Right renal pelvis (tissue), 4 donors: ENCODE measurements at places on chromosomes 5 and 9. TPM values are rescaled to one million over a fixed set of nuclear protein-coding genes. Genes with fewer than 3 reads are reported as not detected.

DNA sequence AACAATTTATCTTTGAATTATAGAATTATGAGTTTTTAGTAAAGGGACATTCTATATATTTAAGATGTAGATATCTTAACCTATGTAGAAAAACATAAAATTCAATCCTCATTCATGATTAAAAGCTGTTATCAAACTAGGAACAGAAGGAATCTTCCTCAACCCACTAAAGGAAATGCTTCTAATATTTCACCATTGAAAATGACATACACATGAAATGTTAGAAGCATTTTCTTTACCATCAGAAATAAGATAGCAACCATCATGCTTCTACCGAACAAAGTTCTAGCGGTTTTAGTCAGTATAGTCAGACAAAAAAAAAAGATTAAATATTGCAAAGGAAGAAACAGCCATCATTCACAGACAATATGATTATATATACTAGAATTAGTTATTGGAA, 32.2 kb downstream of the SHOC1 start:
- DNase-seq, result no peak

- DNase-seq, result no peak
These were observed 47.8 kb downstream of the THOC3 start for GRCh38 chr5:175920231-175920811.

GRCh38 chr5:81016116-81016515, 56.0 kb downstream of the RASGRF2 start:
- no peak for DNase-seq

GRCh38 chr5:38905516-38905915, 59.7 kb downstream of the OSMR start:
- DNase-seq, result no peak

- no peak for DNase-seq
These were observed 2.8 kb downstream of the HSDL2 start for GRCh38 chr9:112382501-112383364.

GRCh38 chr5:135651156-135651555, 72.4 kb upstream of the CXCL14 start:
- no peak for DNase-seq

- no peak for DNase-seq
These were observed 25.1 kb downstream of the TRIO start for GRCh38 chr5:14168144-14168792.

- no peak for DNase-seq
These were observed 161.2 kb downstream of the PDE4D start for GRCh38 chr5:59732301-59732700.

DNA sequence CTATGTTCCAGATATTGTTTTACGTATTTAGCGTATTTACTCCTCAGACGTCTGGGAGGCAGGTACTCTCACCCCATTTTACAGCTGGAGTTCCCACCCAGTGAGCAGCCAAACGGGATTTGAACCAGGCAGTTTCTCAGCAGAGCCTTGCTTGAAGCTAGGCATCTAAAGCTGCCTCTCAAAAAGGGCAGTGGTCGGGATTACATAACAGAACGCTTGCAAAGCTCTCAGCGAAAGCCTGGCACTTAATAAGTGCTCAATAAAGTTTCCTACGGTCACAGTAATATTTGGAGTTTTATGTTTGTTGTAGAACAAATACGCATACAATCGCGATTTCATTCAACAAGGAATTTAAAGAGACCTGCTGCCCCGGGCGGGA, 286 bp upstream of the BSPRY start:
- DNase-seq, result no peak

- DNase-seq, result no peak
These were observed 109.1 kb downstream of the ALDH1A1 start for GRCh38 chr9:72843520-72844439.

DNA sequence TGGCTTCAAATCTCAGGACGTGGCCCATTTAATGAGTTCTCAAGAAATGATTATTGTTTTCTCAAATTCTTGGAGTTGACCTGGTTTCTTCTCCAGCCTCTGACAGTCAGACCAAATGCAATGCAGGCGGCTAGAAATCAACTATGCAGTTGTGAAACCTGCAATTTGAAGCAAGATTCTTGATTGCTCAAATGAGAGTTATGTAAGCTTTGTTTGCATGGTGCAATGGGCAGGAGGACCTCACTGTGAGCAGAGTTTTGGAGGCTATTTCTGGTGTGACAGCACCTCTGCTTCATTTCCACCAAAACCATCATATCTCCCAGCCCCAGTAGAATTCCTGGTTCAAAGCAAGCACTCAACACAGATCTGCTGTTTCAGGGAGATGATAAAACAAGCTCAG, 500.0 kb upstream of the KLF4 start:
- DNase-seq, result no peak

GRCh38 chr9:16309469-16310271, 560.8 kb downstream of the BNC2 start:
- peak; percentile 48 for DNase-seq

- DNase-seq, result no peak
These were observed 32.9 kb upstream of the AOPEP start for GRCh38 chr9:94693485-94694204.

GRCh38 chr9:71768388-71769174, at the start of gene CEMIP2:
Gene CEMIP2 (minus strand): TSS chr9:71768513. CDS start chr9:71750373, 18,140 bp downstream.
- peak; percentile 77 for DNase-seq

- DNase-seq, result no peak
These were observed 211.7 kb downstream of the DENND1A start for GRCh38 chr9:123718188-123718587.

- no peak for DNase-seq
These were observed 124.3 kb downstream of the MRPS30 start for GRCh38 chr5:44932922-44933585.

DNA sequence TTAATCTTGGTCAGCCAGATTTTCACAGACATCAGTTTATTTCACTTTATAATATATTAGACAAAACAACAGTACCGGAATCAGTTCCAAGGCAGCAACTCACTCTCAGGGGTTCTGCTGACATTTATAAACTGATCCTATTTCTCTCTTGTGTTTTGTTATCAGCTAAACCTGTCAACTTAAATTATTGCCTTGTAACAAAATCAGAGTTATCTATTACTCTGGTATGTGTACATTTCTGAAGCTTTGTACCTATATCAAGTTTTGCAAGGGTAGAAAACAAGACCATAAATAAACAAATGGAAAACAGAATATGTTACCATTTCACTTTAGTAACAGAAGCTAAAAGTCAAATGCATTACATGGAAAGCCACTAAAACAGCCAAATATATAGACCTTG, 122.1 kb downstream of the SIL1 start:
- DNase-seq, result peak; percentile 56

DNA sequence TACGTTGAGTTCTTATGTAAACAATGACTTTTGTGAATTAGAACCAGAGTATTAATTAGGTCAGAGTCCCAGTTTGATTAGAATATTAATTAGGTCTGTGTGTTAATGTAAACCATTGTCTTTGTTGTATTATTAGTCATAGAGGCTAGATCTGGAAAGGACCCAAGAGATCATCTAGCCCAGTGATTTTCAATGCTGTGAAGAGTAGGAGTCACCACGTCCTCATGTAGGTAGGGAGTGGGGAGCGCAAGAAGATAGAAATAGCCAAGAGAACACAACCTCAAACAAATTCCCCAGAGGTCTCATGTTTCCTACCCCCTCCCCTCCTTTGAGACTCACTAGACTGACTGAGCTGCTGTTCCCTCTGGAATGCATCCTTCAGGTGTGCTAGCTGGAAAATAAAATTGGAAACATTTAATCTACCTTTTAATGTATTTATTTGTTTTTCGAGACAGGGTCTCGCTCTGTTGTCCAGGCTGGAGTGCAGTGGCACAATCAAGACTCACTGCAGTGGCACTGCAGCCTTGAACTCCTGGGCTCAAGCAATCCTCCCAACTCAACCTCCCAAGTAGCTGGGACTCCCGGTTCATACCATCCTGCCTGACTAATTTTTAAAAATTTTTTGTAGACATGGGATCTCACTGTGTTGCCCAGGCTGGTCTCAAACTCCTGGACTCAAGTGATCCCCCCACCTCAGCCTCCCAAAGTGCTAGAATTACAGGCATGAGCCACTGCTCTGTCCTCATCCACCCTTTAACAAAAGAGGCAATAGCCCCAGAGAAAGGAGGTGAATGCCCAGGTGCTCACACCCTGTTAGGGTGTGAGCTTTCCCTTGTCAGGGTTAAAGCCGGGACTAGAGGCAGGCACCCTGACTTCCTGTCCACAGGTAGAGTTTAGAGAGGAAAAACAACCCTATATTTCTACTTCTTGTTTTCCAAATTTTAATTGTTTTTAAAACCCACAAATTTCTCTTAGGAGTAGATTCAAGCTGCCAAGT, 92.9 kb downstream of the INIP start:
- no peak for DNase-seq

Gene FBP1
- 57.4 TPM for polyA plus RNA-seq

Gene ENTPD2
- 3.4 TPM for polyA plus RNA-seq

Gene CD180
- 0.31 TPM for polyA plus RNA-seq

Gene ANKRD20A1
- 2.2 TPM for polyA plus RNA-seq

Gene REEP5
- polyA plus RNA-seq, result 113 TPM

Gene KIF20A
- 41.9 TPM for polyA plus RNA-seq

Gene SLC27A6
- 1.8 TPM for polyA plus RNA-seq

Gene GALNT10
- polyA plus RNA-seq, result 29.3 TPM

Gene FBP2
- polyA plus RNA-seq, result 0.18 TPM

Gene TMEM171
- polyA plus RNA-seq, result 5.9 TPM

Gene FOXI1
- polyA plus RNA-seq, result 7.9 TPM

Gene CDH9
- 7.5 TPM for polyA plus RNA-seq

Gene RNF180
- 13.2 TPM for polyA plus RNA-seq

Gene SVEP1
- 8.0 TPM for polyA plus RNA-seq

Gene GAPT
- polyA plus RNA-seq, result 1.7 TPM

Gene NDUFS6
- 48.6 TPM for polyA plus RNA-seq
